ENCODE measurements at places on chromosomes 16 and 17.

- no peak for DNase-seq
Observed at GRCh38 chr17:72119873-72120641, 763 bp upstream of the SOX9 start.

DNA sequence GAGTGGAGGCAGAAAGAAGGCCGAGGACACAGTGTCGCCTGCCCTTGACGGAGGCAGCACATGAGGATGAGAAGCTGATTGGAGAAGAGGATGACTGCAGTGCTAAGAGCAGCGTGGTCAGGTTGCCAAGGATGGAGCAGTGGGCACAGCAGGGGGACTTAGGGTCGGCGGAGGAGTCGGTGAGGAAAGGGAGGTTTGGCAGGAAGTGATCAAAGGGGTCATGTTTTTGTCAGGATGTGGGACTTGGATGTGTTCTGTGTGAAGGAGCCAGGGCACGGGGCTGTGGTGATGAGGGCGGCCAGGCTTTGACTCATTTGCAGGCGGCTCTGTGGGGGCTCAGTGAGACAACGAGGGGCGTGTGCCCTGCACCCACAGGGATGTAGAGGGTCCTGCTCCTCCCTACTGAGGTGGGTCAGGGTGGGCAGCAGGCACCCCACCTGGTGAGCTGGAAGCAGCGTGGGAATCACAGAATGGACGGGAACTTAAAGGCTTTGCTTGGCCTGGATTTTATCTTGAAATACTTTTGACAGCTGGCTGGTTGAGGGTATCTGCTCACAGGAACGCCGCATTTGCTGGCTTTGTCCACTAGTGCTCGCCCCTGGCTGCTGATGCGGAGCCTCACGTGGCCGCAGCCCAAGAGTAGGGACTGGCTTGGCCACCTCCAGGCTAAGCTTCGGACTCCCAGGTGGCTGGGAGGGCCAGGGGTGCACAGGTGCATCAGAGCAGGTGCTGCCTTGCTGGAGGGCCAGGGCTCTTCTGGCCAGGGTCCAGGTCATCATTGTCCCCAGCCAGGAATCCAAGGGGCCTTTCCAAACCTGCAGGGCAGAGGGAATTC, 6.0 kb downstream of the MPG start:
- no peak for DNase-seq

DNA sequence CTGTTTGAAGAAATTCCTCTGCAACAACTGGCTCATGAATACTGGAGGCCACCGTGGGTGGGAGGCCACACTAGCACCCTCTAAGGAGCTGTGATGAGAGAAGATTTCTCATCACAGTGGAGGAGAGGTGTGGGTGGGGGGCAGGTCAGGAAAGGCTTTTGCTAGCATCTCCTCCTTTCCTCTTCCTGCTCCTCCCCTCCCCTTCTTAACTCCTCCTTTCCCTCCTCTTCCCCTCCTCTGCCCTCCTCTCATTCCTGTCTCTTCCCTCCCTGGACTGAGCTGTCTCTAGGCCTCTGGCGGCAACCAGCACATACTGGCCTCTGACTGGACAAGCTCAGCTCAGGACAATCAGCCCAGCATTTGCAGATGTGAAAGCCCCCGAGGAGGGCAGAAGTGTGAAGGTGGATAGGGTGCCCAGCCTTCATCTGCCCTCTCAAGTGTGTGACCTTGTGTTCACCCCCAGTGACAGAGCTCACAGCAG, 19.0 kb upstream of the LHX1 start:
- DNase-seq: no peak

- DNase-seq: no peak
Observed at GRCh38 chr17:19946921-19947320, 30.7 kb downstream of the AKAP10 start.

DNA sequence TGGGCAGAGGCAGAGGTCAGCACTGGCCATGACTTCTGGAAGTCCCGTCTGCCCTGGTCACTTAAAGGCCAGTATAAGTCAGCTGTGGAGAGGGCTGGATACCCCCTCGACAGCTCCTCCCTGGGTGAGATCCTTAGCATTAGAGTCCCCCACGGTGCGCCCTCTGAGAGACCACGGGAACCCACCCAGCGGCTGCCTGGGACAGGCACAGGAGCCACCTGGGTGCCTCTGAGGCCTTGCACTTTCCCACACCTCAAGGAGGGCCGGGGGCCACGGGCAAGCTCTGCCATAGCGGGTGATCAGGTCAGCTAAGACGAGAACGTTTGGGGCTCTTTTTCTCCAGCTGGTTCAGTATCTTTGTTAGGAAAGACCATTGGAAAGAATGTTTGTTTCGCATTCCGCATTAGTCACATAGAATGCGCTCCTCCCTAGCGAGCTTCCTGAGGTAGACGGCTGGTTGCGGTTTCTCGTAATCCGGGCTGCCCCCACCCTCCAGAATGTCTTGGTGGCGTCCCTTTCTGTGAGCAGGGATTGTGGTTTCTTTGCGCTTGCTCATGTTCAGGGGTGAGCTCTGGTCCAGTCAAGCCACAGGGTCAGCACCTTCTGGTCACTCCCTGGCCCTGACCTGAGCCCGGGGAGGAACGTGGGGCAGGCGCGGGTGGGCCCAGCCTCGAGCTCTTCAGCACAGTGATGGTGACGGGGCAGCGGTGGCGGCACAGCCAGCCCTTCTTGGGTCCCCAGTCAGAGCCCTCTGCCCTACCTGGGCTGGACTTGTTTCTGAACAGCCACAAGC, 25.2 kb downstream of the NME3 start:
- no peak for DNase-seq

DNA sequence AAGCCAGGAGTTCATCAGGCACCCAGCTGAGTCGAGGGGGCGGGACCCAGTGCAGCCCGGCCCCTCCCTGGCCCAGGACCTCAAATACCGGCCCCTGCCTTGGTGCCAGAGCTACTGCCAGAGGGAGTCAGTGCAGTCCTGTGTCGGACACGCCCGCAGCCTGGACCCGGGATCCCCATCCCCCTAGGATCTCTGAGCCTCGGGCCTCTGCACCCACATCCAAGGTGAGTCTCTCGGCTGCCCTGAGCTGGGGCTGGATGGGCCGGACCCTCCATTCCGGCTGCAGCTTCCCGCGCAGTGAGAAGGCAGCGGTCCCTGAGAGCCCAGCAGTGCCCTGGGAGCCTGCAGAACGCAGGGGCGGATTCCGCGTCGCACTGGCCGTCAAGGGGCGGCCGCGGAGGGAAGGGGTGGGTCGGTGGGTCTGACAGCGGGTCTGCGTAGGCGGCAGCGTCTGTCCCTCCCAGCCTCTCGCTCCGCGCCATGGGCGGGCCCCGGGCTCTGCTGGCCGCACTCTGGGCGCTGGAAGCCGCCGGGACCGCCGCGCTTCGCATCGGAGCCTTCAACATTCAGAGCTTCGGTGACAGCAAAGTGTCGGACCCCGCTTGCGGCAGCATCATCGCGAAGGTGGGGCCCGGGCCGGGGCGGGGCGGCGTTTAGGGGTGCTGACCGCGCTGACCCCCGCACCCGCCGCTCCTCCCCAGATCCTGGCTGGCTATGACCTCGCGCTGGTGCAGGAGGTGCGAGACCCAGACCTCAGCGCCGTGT, at the start of gene DNASE1L2:
TSS of gene DNASE1L2 (plus strand) at position 108 of the 765 bp plus-strand sequence. CDS start at position 481, 373 bp downstream.
- no peak for DNase-seq

GRCh38 chr16:69329369-69330285, 761 bp downstream of the PDF start:
- DNase-seq: no peak

- DNase-seq: no peak
Observed at GRCh38 chr17:71983828-71984227, 137.0 kb upstream of the SOX9 start.

GRCh38 chr17:45812102-45812501, 28.0 kb downstream of the CRHR1 start:
- no peak for DNase-seq

DNA sequence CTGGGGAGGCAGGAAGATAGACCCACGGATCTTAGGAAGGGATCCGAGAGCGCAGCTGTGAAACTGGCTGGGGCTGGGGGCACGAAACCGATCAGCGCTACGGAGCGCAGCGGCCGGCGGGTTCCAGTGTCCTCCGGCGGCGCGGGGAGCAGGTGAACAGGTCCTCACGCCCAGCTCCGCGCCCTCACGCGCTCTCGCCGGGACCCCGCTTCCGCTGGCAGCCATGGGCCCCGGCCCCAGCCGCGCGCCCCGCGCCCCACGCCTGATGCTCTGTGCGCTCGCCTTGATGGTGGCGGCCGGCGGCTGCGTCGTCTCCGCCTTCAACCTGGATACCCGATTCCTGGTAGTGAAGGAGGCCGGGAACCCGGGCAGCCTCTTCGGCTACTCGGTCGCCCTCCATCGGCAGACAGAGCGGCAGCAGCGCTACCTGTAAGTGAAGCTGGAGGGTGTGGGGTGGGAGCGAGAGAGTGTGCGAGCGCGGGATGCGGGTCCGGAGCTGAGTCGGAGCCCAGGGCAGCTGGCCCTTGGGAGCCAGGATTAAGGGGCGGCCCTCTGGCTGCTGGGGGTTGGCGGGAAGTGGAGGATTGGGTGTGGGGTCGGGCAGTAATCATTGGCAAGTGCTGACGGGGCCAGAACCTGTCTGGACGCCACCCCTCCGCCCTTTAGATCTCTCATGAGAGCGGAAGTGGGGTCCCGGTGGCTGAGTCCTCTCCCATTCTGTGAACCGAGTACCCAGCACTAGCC, 479 bp downstream of the ITGA3 start:
- DNase-seq: no peak

DNA sequence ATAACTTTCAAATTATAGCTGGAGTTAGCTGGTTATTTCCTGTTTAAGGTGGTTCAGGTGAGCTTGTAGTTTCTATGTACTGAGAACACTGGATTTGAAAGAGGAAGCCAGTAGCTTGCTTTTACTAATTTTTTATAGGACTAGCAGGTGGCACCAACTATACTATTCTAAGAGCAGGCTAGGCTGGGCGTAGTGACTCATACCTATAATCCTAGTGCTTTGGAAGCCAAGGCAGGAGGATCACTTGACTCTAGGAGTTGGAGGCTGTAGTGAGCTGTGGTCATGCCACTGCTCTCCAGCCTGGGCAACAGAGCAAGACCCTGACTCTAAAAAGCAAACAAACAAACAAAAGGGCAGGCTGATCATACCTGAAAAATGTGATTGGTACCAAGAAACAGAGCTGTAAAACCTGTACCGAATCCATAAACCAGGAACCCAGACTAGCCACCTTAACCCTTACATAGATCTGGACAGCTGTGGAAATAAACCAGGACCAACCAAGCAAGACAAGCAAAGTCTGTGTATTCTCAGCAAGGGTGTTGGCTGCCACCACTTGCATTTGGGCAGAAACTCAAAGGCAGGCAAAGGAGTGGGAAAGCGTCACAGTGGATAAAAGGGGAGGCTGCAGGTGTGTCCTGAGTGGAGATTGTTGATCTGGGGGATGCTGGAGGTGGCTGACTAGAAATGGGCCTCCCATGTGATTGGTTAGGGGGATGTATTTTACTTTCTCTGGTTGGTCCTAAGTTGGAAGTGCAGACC, 36.3 kb downstream of the SLC47A1 start:
- no peak for DNase-seq

- no peak for DNase-seq
Observed at GRCh38 chr17:859824-860195, 77.7 kb downstream of the MRM3 start.

- DNase-seq: no peak
Observed at GRCh38 chr16:87834668-87835473, 34.4 kb downstream of the SLC7A5 start.

GRCh38 chr17:2083613-2084035, 28.7 kb downstream of the HIC1 start:
- DNase-seq: no peak

- DNase-seq: no peak
Observed at GRCh38 chr16:1979271-1980029, 1.8 kb downstream of the NOXO1 start.

DNA sequence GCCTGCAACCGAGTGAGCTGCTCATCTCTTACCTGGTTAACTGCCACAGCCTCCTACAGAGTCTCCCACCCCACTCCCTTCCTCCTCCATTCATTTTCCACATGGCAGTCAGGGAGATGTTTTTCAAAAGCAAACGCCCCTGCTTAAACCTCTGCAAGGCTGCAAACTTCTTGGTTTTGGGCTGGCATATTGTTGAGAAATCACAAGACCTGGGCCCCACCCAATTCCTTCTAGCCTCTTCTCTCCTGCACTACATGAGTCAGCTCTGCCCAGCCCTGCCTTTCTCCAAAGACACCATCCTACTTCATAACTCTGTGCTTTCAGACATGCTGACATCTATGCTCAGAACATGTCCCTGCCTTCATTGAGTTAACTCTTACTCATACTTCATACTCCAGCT, 136.1 kb downstream of the SPACA3 start:
- DNase-seq: no peak

GRCh38 chr16:66476328-66477027, 49.4 kb downstream of the BEAN1 start:
- DNase-seq: no peak

- DNase-seq: no peak
Observed at GRCh38 chr17:17084317-17084835, 42.1 kb downstream of the MPRIP start.

GRCh38 chr16:66899310-66899944, 19.1 kb downstream of the PDP2 start:
- no peak for DNase-seq

DNA sequence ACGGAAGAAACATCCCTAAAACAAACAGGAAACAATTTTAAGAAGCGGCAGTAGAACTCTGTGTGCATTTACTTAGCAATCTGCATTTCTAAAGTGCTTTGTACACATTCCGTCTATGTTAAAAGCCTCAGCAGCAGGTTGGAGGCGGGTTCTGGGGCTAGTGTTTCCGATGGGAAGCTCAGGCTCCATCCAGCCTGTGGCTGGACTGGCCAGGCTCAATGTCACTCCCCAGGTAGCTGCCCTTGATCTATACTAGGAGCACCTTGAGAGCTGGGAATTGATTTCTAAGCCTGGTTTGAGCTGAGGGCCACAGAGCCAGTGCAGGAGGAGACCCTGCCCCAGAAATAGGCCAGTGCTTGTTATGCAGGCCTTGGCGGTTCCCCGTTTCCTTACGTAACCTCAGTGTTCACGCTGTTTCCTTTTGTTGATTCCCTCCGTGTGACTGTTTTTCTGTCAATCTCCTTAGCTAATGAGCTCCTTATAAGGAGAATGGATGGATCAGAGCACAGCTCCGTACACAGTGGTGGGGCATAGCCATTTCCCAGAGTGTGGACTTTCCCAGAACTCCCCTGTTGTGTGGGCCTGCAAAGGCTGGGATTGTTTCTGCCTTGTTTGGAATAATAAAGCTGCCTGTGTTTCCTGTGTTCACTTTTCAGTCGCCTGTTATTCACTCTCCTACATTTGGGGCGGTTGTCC, 21.4 kb downstream of the ADORA2B start:
- DNase-seq: no peak

- DNase-seq: no peak
Observed at GRCh38 chr17:33218698-33219601, 74.1 kb downstream of the ASIC2 start.

GRCh38 chr16:84018710-84019109, 23.9 kb downstream of the SLC38A8 start:
- no peak for DNase-seq

- no peak for DNase-seq
Observed at GRCh38 chr16:2728034-2728433, 8.0 kb upstream of the PRSS27 start.

Measured in KG1 (cell line).